ENCODE measurements at places on chromosomes 6 and 20.

DNA sequence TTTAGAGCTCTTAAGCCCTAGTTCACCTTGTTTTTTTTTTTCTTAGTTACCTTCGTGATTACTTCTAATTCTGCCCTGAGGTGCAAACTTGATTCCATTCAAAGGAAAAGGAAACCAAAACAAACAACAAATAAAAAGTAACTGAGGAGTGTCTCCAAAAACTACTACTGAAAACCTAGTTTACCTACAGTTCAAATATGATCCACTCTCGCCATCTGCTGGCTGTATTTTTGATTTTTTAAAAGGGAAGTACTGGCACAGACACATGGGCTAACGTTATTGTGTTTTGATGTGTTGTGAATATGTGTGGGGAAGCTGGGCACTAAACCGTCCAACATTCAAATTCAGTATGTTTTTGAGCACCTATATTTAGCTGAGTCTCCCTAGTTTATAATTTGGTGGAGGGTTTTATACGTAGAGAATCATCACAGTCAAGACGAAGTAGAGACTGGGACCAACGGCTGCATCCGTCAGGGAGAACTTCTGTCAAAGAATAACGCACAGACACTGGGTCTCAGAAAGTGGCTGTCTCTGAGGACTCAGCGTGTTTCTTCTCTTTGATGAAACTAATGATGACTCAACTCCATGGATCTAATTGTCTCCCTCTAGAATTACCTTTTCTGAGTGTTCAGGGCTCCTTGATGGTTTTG is 373.5 kb upstream of the BTBD3 start:
- no peak for DNase-seq

DNA sequence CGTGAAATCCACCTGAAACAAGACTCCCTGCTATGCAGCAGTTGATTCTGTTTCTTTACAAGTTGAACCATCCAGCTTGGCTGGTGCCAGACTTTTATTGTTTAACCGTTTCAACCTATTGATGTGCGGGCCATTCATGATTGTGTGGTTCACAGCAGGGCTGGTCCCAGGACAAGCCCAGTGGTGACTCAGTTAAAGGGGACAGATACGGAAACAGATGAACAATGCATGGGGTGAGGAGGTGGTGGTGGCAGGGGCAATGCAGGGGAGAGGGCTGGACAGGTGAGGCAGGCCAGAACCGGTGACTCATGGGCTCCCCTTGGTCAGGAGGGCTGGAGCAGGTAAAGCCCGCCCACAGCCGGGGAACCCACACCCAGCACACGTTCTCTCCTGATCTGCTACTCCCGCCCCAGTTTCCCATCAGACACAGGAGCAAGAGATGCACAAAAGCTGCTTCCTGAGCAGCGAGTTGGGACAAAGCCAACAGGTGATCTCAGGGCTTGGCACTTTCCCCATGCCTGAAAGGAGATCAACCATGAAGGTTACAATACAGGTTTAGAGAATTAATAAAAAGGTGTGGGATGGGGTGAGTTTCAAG is 232.2 kb downstream of the LY86 start:
- no peak for DNase-seq

DNA sequence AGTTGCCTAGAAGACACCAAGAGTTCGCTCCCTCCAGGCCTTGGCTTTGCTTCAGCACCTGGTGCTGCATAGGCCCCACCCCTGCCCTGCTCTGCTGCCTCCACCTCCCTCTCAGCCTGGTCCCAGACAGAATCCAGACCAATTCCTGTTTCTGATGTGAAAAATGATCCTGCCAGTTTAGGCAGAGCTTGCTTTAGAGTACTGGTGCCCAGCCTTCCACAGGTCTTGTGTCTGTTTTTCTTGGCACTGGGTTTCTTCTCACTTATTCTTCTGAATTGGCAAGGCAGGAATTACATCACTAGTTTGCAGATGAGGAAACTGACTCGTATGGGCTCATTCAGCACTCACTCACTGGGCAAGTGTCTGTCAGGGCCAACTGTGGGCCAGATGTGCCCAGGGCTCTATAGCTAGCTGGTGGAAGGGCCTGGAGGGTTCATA is 53.0 kb downstream of the HLA-A start:
- no peak for DNase-seq

GRCh38 chr6:38646166-38646878 is 6.6 kb upstream of the BTBD9 start:
- no peak for DNase-seq

- DNase-seq: no peak
These were observed 22.4 kb downstream of the MRS2 start for GRCh38 chr6:24425091-24425490.

All from activated CD4-positive, alpha-beta T cell treated with anti-CD3 and anti-CD28 coated beads, Interleukin-2, amount 50 U/mL, for 24 hours (primary cell).